ENCODE measurements at places on chromosomes 3 and 15.

DNA sequence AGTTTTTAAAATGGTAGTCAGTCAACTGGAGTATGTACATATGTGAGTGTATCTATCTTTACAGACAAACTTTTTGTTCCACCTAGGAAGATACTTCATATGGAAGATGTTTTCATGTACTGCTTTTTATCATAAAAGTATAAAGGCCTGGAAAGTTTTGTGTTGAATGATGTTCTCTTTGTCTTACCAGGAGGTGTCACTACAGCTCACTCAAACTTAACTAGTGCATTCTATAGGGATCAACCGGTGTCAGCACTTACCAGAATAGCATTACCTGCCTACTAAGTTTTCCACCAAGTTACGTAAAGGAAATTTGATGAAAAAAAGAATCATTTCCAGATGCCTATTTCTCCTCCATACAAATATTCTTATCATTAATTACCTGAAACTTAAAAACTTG, 522.6 kb upstream of the SEMA6D start:
- DNase-seq, result no peak

DNA sequence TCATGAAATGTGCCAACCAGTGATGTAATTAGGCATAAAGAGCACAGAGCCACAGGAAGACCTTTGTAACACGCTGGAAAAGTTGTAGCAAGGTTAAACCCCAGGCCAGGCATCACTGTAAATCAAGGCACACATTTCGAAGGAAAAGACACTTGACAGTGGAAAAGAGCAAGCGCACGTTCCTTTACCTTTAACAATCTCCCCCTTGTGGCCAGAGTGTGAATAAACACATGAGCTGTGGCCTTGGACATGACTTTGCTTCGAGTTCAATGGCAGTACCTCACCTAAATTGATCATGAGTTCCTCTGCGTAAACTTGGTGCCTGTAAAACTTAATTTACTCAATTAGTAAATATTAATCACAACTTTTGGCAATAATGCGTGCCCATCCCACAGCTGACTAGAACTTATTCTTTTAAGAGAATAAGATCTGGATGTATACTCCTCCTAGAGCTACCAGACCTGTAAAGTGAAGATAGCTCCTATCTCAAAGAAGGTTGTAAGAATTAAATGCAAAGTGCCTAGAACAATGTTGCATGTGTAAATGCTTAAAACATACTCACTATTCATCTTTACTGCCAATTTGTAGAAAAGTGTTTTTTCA, 757.0 kb upstream of the NECTIN3 start:
- no peak for DNase-seq

GRCh38 chr3:31196881-31197364, 302.5 kb upstream of the GADL1 start:
- no peak for DNase-seq

DNA sequence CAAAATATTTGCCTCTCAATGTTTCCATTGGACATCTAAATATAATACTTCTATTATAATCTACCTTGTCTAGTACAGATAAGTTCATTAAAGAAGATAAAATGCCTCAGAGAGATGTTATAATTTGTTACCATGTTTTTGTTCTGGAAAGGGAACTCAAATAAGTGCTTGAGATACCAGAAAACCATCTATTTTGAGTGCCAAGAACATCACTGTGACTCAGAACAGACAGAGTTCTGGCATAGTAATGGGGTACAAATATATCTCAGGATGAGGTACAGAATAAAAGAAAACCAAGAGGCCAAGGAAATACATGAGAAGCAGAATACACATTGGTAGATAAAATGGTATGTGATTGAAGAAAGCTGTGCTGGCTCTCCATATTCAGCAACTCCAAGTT, 58.9 kb downstream of the IMPG2 start:
- no peak for DNase-seq

DNA sequence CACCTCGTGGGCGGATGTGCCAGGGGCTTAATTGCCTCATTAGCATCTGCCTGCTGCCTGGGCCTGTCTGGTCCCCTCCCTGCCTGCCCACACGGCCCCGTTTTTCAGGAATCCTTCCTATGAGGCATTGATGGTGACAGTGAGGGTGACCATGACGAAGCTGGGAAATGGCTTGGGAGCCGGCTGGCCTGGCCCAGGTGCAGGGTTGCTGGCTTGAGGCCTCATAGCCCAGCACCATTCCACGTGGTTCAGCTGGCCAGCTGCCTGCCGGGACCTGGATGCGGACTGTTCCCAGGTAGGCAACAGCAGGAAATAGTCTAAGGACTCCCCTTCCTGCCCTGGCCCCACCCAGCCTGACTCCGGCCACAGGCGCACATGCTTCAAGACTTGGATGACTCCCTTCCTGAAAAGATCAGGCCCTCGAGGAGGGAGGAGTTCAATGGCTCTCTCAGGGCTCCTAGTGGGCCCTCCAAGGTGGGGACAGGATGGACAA, 8.9 kb upstream of the DUSP7 start:
- no peak for DNase-seq

DNA sequence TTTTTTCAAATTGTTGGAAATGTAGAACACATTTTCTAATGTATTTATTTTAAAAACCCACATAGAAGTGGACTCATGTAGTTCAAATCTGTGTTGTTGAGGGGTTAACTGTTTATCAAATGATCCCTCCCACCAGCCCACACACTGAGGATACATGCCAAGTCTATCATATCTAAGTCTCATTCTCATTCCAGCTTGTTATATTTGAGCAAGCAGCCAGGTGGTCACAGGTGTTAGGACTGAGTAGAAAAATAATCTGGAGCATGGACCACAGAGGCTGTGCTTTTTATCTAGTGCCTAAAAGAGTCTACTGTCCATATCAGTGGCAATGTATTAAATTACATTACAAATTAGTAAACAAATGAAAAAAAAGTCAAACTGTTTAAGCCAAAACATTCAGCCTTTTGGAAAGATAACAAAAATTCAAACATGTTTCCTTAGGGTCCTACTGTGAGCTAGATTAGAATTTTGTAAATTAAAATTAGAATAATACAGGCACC, 20.7 kb upstream of the SPESP1 start:
- DNase-seq, result no peak

Measured in chondrocyte (in vitro differentiated cells).